Thymus (tissue), 14 donors: ENCODE measurements at places on chromosomes 5 and 9. TPM values are rescaled to one million over a fixed set of nuclear protein-coding genes. Genes with fewer than 3 reads are reported as not detected.
A peak's percentile ranks its signal among the peaks of the same experiment; 100 is the strongest.

Gene SPATA31E1
- not detected for total RNA-seq

Gene OR1Q1
- total RNA-seq, result not detected

Gene NRG2
- 0.38 TPM for total RNA-seq

Gene HAND1
- 0.19 TPM for total RNA-seq

Gene LHX2
- total RNA-seq, result 0.19 TPM

Gene GPR21
- total RNA-seq, result not detected

Gene ALDH1B1
- total RNA-seq, result 6.7 TPM

Gene CDH12
- 0.09 TPM for total RNA-seq

DNA sequence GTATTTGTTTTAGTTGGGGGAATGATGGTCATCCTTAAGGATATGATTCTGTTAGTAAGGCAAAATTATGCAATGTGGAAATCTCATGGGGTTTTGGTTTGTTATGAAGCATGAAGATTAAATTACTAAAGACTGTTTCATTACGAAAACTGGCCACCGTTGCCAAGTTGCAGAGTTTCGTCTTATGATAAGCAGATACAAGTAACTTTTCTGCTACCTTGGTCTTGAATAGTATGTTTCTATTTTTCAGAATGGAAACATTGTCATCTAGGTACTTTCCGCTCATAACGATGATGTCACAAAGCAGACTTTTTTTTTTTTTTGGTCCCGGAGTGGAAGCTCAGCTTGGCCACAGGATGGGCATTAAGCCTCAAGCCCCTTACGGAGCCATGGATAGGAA, 4.2 kb downstream of the CCNI2 start:
- H3K27ac ChIP-seq, result no peak overlapping the region
- no peaks in the 10 kb centered on the region for H3K36me3 ChIP-seq
- peaks cover 9% of the 10 kb centered on the region for H3K4me1 ChIP-seq
- peaks cover 14% of the 10 kb centered on the region for H3K27me3 ChIP-seq

GRCh38 chr9:25889661-25890060, 211.4 kb upstream of the TUSC1 start:
- no peak overlapping the region for H3K27ac ChIP-seq
- DNase-seq, result no peak
- no peaks in the 10 kb centered on the region for H3K27me3 ChIP-seq

DNA sequence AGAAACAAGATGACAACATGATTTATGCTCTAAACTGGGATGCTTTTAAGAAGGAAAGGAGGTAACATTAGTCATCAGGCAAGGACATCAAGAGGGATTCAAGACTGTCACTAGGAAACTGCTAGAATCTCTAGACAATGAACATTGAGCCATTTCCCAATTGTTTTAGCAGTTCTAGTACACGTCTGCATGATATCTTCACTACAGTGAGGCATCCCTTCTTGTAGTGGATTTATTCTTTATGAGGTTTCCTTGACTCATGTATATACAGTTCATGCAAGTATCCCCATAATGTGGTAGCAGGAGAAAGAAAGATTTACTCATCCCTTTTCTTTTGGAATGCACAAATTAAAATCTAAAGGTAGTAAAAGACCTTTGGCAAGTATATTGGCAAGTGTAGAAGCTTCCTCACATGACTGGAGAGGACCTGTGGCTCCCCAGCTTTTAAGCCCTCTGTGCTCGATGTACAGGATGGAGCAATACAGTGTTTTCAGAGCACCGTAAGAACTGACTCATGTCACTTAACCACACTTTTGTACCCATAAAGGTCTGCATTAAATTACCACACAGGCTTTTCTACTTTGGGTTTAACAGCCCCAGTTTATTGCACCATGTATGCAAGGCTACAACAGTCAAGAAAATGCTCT, 335.9 kb downstream of the SEMA5A start:
- H3K27ac ChIP-seq, result no peak overlapping the region
- no peaks in the 10 kb centered on the region for H3K27me3 ChIP-seq
- no peaks in the 10 kb centered on the region for H3K36me3 ChIP-seq
- no peak for DNase-seq

GRCh38 chr9:124562328-124562727, 55.1 kb upstream of the NR5A1 start:
- H3K4me3 ChIP-seq, result no peak overlapping the region
- DNase-seq, result no peak
- no peaks in the 10 kb centered on the region for H3K36me3 ChIP-seq
- H3K27ac ChIP-seq, result no peak overlapping the region
- no peaks in the 10 kb centered on the region for H3K27me3 ChIP-seq

GRCh38 chr5:141326088-141326854, 4.0 kb upstream of the PCDHGA1 start:
- DNase-seq, result peak; percentile 74
- H3K4me1 ChIP-seq, result peaks cover 2% of the 10 kb centered on the region
- peak overlapping the region; percentile 45 for H3K4me3 ChIP-seq

DNA sequence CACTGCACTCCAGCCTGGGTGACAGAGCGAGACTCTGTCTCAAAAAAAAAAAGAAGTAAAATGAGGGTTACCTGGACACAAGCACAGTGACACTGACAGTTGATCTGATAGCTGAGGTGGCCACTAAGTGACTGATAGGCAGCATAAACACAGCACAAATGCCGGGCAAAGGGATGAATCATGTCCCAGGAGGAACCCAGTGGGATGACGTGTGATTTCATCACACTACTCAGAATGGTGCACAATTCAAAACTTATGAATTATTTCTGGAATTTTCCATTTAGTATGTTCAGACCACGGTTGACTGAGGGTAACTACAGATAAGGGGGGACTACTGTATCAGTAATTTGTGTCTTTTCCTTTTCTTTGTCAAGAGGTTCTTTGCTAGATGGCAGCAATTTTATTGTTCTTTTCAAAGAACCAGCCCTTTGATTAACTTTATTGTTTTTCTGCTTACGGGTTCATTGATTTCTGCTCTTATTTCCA, 34.3 kb upstream of the RNF130 start:
- H3K27ac ChIP-seq, result no peak overlapping the region
- no peak overlapping the region for H3K4me3 ChIP-seq
- no peaks in the 10 kb centered on the region for H3K4me1 ChIP-seq

- no peaks in the 10 kb centered on the region for H3K4me1 ChIP-seq
- no peak for DNase-seq
- H3K27ac ChIP-seq, result no peak overlapping the region
These were observed 7.1 kb upstream of the PLK2 start for GRCh38 chr5:58466939-58467338.

- peaks cover 34% of the 10 kb centered on the region for H3K36me3 ChIP-seq
- peaks cover 4% of the 10 kb centered on the region for H3K4me1 ChIP-seq
- H3K27ac ChIP-seq, result no peak overlapping the region
- no peaks in the 10 kb centered on the region for H3K27me3 ChIP-seq
- DNase-seq, result no peak
These were observed 14.5 kb downstream of the ANP32B start for GRCh38 chr9:97997330-97998276.

DNA sequence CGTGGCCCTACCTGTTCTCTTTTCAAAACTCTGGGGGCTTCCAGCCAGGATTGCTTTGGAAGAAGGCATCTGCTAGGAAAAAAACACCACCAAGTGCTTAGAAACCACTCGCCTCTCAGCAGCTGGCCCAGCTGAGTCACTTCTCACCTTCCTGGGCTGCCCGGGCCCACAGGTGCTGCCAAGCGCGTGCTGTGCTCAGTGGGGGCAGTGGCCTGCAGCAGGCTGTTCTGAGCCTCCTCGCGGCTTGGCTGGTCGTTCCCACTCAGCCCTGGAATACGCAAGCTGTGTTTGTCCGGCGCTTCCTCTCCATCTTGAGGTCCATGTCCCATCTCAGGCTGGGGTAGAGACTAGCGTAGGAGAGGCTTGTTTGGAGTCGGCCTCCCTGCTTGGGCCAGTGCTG, 102.5 kb upstream of the FCN2 start:
- no peak for DNase-seq
- no peak overlapping the region for H3K27ac ChIP-seq
- peaks cover 3% of the 10 kb centered on the region for H3K27me3 ChIP-seq
- H3K4me1 ChIP-seq, result no peaks in the 10 kb centered on the region

DNA sequence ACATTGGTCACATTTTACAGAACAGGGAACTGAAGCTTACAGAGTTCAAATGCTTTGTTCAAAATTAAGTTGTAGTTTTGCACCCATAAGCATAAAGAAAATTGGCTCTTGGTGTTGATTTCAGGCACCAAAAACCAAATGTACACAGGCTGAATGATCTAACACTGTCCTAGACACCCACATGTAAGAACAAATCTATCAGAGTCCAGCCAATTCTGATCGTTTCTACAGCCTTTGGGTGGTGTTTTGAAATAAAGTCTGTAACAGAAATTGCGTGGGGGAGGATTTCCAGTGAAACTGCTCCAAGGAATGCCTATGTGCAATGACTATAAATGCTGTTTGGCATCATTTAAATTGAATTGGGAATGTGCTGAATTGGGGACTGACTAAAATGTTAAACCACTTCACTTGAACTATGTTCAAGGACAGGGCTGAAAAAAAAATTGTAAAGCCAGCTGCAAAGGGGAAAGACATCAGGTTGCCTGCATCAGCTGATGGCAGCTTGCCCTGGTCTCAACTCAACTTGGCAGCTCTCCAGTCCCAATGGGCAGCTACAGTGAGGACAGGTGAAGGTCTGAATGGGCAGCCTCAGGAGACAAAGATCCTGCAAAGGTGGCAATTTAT, 92.2 kb upstream of the TRPC7 start:
- no peak overlapping the region for H3K27ac ChIP-seq
- no peaks in the 10 kb centered on the region for H3K36me3 ChIP-seq
- H3K27me3 ChIP-seq, result no peaks in the 10 kb centered on the region
- no peak overlapping the region for H3K4me3 ChIP-seq

DNA sequence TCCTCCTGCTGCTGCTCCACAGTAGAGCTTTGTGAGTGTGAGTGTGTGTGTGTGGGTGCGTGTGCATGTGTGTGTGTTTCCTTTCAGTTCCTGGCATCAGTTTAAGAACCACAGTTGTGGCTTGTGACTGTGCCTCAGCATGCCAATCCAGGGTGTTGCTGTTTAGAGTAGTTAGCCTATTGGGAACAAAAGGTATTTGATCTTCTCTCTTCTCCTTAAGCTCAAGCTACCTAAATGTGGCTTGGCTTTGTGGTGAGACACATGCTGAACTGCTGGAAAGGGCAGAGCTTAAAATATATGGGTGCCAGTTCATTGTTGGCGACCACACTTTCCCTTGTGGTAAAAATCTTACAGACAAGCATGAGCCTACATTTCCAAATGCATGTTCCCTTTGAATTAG, 116.6 kb upstream of the BNC2 start:
- H3K27ac ChIP-seq, result no peak overlapping the region
- H3K36me3 ChIP-seq, result no peaks in the 10 kb centered on the region
- H3K27me3 ChIP-seq, result no peaks in the 10 kb centered on the region
- no peak for DNase-seq

- no peak overlapping the region for H3K4me3 ChIP-seq
- no peaks in the 10 kb centered on the region for H3K4me1 ChIP-seq
- DNase-seq, result no peak
- H3K27me3 ChIP-seq, result no peaks in the 10 kb centered on the region
- no peak overlapping the region for H3K27ac ChIP-seq
These were observed 9.0 kb downstream of the RFX3 start for GRCh38 chr9:3516667-3517330.

- no peak overlapping the region for H3K4me3 ChIP-seq
- H3K27ac ChIP-seq, result no peak overlapping the region
- DNase-seq, result no peak
- H3K4me1 ChIP-seq, result no peaks in the 10 kb centered on the region
These were observed 118.8 kb upstream of the SMIM23 start for GRCh38 chr5:171666815-171667214.

GRCh38 chr9:97220894-97221477, 86.5 kb upstream of the CCDC180 start:
- no peaks in the 10 kb centered on the region for H3K36me3 ChIP-seq
- no peak for DNase-seq
- no peaks in the 10 kb centered on the region for H3K4me1 ChIP-seq
- H3K27me3 ChIP-seq, result peaks cover 19% of the 10 kb centered on the region
- peak overlapping the region; percentile 18 for H3K4me3 ChIP-seq

DNA sequence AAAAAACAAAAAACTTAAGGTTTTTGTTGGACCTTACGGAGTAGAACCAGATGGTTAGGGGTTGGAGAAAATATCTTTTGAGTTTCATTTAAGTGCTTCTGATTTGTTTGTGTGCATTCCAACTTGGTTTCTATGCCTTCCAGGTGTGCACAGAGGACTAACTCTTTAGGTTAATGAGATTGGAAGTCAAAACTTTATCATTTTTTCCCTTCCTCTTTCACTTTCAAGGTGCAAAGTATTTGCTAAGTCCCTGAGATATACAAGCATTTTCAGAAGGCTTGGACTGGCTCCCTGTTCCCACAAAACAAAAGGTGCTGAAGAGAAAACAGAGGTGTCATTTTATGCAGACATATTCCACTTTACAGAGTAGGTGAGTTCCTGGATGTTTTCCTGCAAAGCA, 30.3 kb upstream of the CER1 start:
- no peaks in the 10 kb centered on the region for H3K27me3 ChIP-seq
- H3K27ac ChIP-seq, result no peak overlapping the region
- no peaks in the 10 kb centered on the region for H3K36me3 ChIP-seq
- no peaks in the 10 kb centered on the region for H3K4me1 ChIP-seq

GRCh38 chr9:136629001-136629878, 33.5 kb upstream of the EGFL7 start:
- no peak for DNase-seq
- H3K4me1 ChIP-seq, result peaks cover 12% of the 10 kb centered on the region
- H3K4me3 ChIP-seq, result no peak overlapping the region
- H3K27me3 ChIP-seq, result no peaks in the 10 kb centered on the region
- no peak overlapping the region for H3K27ac ChIP-seq

DNA sequence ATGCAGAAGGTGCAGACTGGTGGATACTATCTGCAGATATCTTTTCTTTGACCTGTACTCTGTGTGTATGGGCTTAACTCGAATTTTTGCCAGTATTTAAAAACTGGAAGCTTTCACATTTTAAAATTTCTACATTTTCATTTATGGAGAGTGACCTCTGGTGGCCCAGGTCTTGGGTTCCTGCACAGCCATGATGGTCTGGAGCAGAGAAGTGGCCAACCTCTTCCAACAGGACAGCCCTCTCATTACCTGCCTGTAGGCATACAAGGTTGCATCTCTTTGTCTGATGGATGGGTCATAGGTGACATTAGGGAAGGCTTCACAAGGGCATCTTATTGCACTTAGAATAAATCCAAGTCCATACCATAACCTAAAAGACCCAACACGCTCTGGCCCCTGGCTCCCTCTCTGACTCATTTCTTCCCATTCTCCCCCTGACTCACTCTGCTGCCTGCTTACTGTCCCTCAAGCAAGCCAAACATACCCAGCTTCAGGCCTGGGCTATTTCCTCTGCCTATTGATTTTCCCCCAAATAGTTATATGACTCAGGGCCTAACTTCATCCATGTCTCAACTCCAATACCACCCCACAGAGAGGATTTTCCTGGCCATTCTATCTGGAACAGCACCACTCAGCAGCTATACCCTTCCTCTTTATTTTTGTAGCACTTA, 113.3 kb upstream of the SLC1A3 start:
- no peaks in the 10 kb centered on the region for H3K27me3 ChIP-seq
- no peaks in the 10 kb centered on the region for H3K36me3 ChIP-seq
- H3K4me3 ChIP-seq, result no peak overlapping the region
- DNase-seq, result no peak
- no peak overlapping the region for H3K27ac ChIP-seq
- no peaks in the 10 kb centered on the region for H3K4me1 ChIP-seq

DNA sequence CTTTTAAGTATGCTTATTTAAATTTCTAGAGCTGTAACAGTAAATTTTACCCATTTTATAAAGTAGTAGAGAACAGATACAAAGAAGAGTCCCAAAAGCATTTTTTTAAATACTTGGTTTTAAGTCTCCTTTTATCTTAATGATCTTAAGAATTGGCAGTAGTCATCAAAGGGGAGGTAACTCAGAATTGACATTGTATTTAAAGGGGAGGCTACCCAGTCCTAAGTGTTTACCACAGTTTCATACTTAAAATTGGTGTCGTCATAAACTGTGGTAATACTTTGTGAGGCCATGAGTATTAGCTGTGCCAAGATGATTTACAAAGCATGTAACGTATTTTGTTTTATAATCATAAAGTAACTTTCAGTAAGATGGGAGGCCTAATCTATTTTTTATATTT, 14.8 kb downstream of the SLC25A46 start:
- no peak overlapping the region for H3K4me3 ChIP-seq
- H3K4me1 ChIP-seq, result no peaks in the 10 kb centered on the region
- H3K27ac ChIP-seq, result no peak overlapping the region
- no peaks in the 10 kb centered on the region for H3K27me3 ChIP-seq
